ENCODE measurements at places on chromosomes 2 and 18.

- no peak for DNase-seq
Measured at GRCh38 chr2:100989666-100990065, 12.4 kb upstream of the RPL31 start.

- DNase-seq = no peak
Measured at GRCh38 chr2:217953531-217953932, 49.3 kb downstream of the TNS1 start.

DNA sequence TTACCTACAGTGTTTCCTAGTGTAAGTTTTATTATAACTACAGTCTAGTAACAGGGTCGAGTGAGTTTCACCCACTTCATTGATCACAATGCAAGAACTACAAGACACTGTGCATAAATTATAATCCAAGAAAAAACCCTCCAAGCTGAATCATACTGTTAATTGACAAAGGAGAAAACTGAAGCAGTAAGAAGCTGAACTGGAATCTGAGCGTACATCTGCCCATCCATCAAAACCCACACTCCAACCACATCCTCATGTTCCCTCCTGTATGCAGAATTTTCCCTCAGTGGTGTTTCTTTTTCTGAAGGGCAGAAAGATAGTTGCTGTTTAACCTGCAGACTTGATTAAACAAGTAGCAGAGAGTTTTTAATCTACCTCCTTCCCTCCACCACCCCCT, 49.5 kb upstream of the KIDINS220 start:
- no peak for DNase-seq

DNA sequence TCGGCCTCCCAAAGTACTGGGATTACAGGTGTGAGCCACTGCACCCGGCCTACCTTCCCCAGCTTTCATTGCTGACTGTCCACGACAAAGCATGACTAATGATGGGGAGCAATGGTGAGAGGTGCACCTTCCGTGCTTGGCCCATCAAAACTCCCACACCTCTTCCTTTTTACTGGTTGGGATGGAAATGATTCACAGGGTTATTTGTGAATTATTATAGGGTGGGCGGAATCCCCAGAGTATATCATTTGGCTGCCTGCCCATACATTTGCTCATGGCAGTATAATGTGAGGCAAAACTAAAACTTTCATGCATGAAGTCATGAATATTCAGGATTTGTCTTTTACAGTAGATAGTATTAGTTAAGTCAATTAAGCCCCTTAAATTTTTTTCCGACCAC, 334.2 kb upstream of the NETO1 start:
- DNase-seq = no peak

DNA sequence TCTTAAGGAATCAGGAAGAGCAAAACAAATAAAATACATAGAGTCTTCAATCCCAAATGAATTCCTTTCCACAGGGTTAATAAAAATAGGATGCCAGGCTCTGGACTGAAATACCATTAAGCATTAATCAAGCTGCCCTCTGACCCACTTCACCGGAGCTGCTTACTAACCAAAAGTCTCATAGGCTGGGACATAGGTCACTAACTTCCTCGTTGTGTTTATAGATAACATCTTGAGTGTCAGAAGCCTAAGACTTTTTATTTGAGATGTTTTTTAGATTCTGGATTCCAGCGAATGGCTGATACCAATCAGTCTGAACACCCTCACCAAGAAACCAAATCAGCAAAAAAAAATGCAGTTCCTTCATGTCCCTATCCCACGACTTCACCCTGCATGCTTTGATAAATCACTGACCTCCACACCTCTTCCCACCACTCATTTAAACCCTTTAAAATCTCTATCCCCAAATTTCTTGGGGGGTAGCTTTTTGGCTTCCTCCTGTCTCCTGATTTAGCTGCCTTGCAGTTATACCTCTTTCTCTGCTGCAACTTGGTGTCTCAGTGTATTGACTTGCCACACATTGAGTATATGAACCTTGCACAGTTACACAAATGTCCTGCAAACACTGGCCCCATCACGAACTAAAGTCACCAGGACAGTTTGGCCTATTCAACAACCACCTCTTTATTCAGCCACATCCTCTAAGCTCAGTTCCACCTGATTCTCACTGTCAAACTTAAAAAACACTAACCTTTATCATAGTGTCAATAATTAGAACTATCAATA, 399.3 kb downstream of the METTL4 start:
- no peak for DNase-seq

- no peak for DNase-seq
Measured at GRCh38 chr2:25740810-25741381, 67.5 kb upstream of the DTNB start.

DNA sequence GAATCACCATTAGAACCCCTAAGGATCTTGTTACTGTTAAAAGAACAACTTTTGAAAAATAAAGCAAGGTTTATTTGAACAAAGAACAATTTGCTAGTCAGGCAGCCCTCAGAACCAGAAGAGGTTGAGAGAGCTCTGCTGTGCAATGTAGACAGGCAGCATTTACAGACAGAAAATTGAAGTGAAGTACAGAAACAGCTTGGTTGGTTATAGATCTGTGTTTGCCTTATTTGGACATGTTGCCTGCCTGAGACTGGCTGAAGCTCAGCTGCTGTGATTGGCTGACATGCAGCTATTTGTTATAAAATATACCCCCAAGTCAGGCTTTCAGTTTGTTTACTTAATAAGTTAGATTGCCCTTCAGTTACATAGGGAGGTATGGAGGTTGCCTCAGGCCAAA, 12.5 kb downstream of the MSTN start:
- DNase-seq = no peak

DNA sequence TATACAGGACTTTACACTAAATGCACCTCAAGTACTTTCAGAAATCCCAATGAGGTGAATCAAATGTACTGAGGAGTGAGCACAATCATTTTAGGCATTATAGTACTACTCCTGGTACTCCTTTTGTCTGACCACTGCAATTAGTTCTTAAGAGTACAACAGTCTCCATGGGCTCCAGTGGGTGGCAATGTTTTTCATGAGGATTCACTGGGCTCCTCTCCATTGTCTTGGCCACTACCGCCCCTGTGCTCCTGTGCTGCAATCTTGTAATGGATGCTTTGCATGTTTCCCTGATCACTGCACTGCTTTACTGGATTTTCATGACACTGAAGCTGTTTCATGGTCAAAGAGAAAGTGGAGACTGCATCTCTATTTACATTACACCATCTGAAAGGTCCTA, 268.5 kb upstream of the ZSWIM2 start:
- no peak for DNase-seq

DNA sequence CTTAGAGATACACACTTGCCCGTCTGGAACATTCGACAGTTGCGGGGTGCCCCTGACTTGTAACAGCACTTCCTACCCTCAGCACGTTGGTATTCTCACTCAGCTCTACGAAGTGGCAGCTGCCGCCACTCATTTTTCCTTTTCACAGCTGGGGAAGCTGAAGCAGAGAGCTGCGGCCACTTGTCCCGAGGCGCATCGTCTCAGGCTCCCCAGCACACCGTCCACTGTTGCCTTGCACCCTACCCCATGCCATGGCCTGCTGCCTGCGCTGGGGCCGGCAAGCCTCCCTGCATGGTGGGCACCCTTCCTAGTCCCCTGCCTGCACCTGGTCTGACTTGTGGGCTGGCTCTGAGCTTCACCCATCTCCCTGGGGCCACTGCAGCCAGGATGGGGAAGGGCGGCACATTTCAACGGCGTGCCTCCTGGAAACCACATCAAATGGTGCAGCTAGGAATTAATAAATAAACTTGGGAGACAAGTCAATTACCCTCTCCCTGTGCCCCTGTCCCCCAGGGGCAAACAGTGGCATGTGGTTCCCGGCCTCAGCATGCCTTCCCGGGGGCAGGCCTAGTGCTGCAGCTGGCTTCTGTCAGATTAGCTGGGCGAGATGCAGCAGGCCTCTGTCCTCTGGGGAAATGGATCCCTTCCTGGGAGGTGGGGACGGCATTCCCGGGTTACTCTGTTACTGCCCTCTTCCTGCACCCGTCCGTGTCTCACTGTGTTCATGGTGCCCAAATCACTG, 64.7 kb upstream of the HAAO start:
- no peak for DNase-seq

- DNase-seq = no peak
Measured at GRCh38 chr2:206031950-206032567, 53.9 kb downstream of the INO80D start.

- DNase-seq = no peak
Measured at GRCh38 chr2:74441170-74441689, 507 bp downstream of the RTKN start.

GRCh38 chr2:186130748-186131641, 355.1 kb upstream of the ZC3H15 start:
- no peak for DNase-seq

DNA sequence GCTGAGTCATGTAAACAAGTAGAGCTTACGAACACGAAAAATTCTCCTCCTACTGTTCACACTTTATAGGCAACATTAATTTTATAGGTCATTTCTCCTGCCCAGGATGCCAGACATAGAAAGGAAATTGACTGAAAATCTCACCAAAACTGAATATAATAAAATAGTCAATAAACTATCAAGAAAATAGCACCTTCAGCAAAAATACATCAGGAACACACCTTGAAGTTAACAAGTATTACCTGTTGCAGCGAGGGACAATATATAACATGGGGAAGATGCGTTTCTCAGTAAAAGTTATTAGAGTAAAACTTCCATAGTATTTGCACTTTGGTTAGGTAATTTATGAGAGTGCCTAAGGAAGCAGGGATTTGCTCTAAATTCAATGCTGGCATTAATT, 344.6 kb downstream of the KCNJ3 start:
- no peak for DNase-seq

DNA sequence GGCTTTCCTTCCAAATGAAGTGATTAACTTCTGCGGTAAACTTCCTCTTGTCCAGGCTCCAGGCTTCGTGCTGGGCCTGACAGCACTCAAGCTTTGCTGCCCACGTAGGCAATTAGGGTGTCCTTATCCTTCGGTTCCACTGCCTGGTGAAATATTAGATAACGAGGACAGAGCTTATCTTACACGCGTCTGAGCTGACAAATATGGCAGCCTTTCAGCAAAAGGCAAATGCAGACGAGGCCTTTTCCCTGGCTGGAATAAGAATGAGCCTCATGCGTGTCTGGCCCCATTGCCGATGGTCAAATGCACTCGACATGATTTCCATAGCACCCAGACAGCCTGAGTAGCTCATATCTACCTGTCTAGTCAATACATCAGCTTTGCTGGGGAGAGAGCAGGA, 141.5 kb downstream of the FAM210A start:
- no peak for DNase-seq

DNA sequence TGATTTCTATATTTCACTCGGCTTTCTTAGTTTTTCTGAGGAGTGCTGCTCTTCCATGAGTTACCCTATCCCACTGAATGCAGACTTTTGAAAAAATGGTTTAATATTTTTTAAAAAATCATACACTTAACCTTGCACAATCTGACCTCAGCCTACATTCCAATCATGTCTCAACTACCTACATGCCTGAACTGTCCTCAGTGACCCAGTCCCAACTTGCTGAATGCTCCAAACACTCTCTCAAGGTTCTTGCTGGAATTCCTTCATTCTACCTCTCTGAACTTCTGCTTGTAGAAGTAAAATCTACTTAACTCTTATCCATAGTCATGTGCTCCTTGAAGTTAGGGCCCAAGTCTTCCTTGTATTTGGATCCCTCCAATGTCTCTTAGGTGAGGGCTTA, 181.6 kb downstream of the XIRP2 start:
- DNase-seq = no peak

DNA sequence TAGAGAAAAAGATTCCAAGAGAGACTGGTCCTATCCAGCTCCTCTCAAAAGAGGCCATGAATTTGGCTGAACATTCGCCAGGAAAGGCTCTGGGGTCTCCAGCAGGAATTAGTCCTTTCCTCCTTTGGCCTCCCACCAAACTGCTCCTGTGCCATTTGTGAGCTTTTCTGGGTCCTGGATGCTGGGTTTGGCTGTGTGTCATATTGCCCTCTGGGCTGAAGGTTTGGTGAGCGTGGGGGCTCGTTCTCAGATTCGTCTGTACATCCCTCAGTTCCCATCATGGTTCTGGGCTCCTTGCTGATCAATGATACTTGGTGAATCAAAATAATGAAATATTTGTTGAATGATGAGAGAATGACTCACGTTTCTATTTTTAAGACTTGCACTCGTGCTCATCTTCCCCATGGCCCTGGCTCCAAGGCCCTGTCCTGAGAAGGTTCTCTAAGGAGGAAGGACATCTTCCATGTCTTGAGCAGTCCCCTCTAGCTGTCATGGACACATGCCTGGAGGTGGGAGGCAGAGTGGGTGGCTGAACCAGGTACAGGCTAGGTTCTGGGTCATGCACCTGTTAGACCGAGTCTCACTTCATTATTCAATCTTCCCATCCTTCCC, 47.8 kb upstream of the RHOB start:
- no peak for DNase-seq

- no peak for DNase-seq
Measured at GRCh38 chr2:121284463-121285449, at the start of gene TFCP2L1. TFCP2L1 (minus strand) TSS chr2:121285202; CDS start chr2:121285109, 93 bp downstream.

DNA sequence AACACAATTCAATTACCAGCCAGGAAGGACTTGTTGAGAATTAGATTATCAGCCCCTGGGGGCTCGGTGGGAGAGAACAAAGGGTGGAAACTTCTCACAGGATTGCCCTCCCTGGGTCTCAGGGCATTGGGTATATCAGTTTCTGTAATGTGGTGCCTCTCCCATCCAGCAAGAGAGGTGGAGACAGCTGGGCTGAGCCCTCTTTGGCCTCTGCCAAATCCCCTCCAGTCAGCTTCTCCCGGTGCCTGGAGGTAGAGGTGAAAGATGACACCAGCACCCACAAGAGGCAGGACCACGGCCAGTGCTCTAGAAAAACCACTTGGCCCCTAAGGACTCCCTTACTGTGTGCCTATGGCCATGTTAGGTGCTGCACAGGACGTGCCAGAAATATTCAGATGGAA, 179.7 kb downstream of the HAUS1 start:
- DNase-seq = no peak

- no peak for DNase-seq
Measured at GRCh38 chr2:37997629-37998028, 72.5 kb downstream of the RMDN2 start.

DNA sequence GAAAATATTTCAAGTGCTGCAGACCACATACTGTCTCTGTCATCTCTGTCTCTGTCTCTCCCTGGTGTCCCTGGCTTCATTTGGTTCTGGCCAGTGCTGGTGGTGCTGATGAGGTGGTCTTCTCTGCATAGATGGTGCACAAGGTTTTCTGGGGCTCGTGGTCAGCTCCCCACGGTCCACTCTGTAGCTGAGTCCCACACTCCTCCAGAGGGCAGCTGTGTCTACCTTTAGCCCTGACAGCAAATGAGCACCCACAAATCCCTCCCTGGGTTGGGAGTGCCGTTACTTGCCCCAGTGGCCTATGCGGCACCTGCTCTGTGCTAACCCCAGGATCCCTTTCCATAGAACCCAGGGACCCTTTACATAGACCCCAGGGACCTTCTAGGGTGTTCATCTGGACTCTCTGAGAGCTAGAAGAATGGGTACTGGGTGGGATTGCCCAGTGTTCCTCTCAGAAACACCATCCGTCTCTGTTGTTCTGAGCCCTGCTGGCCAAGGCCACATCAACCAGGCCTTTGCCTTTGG, 129.3 kb downstream of the CAPN13 start:
- no peak for DNase-seq

GRCh38 chr2:62467475-62468321, 38.3 kb downstream of the TMEM17 start:
- DNase-seq = no peak

- DNase-seq = no peak
Measured at GRCh38 chr2:55862673-55863390, 60.8 kb downstream of the EFEMP1 start.

GRCh38 chr18:72541871-72542332, 2.2 kb downstream of the CBLN2 start:
- DNase-seq = no peak

Measured in omental fat pad (tissue), 4 donors.